ENCODE measurements at places on chromosomes 1 and 21.

- DNase-seq = no peak
Observed at GRCh38 chr1:85027242-85027983, 20.9 kb downstream of the MCOLN3 start.

- peak; percentile 76 for DNase-seq
Observed at GRCh38 chr1:10663678-10664035, 132.8 kb downstream of the CASZ1 start.

DNA sequence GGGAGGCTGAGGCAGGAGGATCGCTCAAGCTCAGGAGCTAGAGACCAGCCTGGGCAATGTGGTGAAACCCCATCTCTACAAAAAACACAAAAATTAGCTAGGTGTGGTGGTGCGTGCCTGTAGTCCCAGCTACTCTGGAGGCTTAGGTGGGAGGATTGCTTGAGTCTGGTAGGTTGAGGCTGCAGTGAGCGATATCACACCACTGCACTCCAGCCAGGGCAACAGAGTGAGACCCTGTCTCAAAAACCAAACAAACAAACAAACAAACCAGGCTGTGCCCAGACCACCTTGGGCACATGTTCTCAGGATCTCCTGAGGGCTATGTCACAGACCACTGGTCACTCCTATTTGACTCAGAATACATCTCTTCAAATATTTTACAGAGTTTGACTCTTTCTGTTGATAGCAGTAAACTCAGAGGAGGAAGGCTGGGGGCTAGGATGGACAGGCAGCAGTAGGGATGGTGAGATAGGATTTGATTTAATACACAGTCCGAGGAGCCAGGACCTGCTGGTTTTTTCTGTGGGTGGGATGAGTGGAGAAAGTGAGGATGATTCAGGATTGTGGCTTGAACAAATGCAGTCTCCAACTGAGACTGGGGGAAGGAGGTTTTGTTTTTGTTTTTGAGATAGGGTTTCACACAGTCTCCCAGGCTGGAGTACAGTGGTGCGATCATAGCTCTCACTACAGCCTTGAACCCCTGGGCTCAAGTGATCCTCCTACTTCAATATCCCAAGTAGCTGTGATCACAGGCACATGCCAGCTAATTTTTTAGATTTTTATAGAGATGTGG is 46.5 kb downstream of the OLFML3 start:
- peak; percentile 16 for DNase-seq

GRCh38 chr1:161066694-161067093 is 3.0 kb downstream of the ARHGAP30 start:
- no peak for DNase-seq

DNA sequence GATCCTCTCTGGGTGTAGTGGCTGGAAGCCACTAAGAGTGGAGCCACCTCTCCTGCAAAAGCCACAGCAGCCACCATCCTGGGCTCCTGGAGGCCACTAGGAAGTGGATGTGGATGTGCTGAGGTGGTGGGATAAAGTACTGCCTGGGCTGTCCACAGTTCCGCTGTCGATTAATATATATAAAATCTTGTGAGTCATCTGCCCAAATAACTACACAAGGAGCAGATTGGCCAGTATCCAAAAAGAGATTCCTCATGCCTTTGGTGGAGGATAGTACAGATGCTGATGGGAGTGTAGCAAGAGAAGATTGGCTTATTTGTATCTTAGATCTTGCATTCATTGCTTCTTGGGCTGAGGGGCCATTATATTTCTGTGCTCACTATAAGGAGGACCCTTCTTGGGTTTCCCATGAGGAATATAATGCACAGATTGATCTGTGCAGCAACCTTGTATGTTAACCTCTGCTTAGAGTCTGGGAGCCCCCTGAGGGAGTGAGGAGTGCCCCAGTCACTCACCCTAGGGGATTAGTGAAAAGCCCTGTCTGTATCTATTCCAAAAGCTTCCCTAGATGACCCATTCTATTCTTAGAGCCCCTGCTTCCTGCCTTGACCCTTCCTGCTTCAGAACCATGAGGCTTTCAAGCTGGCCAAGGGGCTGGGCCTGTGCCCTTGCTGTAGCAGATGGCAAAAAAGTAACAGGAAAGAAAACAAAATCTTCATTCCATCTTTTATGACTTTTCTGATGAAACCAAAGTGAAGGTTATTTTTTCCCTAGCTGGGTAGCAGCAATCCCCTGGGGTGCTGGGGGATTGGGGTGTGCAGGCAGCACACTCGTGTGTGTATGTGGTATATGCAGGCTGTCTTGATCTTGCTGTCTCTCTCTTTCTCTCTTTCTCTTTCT is 31.7 kb downstream of the RCSD1 start:
- peak; percentile 40 for DNase-seq

- DNase-seq = no peak
Observed at GRCh38 chr1:99326215-99326949, 62.1 kb downstream of the PLPPR4 start.

DNA sequence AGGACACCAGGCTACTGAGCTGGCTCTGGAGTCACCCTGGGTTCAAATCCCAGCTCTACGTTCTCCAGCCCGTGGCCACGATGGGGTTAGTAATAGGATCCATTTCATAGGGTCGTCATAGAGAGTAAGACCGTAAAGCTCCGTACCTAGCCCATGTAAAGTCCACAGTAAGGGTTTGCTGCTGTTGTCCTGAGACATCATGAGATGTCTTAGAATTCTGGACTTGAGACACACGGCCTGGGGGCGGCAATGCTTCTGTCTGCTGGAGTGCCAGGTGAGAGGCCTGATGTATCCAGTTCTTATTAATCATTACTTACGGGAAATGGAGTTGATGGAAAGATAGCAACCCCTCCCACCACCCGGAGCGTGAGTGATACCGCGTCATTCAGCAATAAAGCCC is 3.6 kb downstream of the TCP10L start:
- no peak for DNase-seq

- DNase-seq = peak; percentile 53
Observed at GRCh38 chr1:210527091-210527490, 198.4 kb downstream of the HHAT start.

DNA sequence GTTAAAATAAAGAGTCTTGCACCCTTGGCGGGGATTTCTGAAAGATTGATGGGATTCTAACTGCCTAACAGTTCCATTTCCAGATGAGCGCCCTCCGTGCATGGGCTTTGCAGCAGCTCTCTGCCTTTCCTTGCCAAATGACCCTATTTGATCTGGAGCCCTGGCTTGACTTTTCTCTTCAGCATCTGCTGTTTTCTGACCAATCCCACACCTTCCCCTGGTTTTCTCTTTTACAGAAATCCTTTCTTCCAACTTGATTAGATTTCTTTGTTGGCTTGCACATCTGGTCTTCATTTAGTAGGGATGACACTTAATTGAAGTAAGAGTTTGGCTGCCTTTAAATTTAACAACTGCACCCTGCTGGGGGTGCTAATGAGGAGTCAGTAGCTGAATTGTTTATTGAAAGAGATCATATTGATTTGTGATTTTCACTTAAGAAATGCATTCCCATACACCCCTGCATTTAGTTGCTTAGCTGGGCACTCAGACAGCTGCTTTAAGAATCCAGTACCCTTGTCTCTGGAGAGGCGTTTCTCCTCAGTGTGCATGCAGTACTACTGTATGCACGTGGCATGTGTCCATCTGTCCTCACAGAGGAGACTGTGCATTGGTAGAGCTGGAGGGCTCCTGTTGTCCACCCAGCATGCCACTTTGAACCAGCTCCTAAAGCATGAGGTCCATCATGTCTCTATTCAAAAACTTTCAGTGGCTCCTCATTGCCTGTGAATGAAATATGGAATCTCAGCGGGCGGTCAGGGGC is 99.7 kb downstream of the NOS1AP start:
- no peak for DNase-seq

DNA sequence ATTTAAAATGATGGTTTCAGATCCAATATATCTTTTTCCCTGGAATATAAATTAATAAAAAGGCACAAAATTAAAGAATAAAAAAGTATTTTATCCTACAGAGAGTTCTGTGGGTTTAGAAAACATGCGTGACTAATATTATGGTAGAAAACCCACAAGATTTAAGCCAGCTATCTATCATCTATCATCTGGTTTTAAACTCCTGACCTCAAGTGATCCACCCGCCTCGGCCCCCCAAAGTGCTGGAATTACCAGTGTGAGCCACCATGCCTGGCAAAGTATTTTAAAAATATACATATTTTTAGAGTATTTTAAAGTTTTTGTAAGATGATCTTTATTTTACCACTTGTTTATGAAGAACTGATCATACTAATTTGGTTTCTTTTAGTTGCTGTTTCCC is 79.5 kb downstream of the NRIP1 start:
- DNase-seq = no peak

- DNase-seq = peak; percentile 95
Observed at GRCh38 chr1:23865543-23865930, 2.6 kb downstream of the FUCA1 start.

- DNase-seq = peak; percentile 92
Observed at GRCh38 chr1:169999331-169999741, 75.2 kb downstream of the KIFAP3 start.

DNA sequence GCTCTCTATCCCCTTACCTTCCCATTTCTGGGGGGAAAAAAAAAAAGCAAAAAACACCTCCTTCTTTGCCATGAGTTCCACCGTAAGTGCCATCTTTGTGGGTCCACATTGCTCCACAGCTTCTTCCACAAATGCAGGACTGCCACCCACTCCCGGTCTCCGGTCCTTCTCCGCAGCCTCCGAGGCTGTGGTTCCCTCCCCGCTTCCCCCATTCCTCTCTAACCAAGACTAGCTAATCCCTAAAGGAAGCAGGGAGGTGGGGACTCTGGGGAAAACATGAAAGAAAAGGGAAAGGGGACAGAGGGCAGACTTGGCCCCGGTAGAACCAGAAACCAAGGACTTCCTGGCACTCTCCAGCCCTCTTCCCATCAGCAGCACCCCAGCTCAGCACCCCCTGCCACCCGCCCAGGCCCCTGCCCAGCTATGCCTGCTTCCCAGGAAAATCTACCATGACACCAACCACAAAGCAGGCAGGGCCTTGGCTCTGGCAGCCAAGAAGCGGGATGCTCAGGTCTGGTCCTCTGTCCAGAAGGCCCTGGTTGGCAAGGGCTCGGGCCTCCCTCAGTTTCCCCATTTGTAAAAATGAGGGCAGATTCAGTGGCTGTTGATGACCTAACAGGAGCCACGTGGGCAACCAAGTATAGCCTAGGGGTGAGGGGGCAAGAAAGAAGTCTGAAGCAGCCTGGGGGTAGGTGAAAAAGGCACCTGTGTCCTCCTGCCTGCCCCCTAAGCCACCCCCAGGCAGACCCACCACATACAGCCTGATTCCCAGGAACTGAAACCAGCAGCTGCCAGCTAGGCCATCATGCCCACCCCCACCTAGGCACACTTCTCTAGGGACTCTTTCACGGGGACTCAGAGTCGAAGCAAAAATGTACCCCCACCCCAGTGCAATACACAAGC is 2.5 kb downstream of the EPHA2 start:
- peak; percentile 58 for DNase-seq

GRCh38 chr21:35606146-35606545 is 454.2 kb downstream of the SETD4 start:
- DNase-seq = no peak

GRCh38 chr1:155970531-155971167 is 7.7 kb downstream of the ARHGEF2 start:
- peak; percentile 73 for DNase-seq

DNA sequence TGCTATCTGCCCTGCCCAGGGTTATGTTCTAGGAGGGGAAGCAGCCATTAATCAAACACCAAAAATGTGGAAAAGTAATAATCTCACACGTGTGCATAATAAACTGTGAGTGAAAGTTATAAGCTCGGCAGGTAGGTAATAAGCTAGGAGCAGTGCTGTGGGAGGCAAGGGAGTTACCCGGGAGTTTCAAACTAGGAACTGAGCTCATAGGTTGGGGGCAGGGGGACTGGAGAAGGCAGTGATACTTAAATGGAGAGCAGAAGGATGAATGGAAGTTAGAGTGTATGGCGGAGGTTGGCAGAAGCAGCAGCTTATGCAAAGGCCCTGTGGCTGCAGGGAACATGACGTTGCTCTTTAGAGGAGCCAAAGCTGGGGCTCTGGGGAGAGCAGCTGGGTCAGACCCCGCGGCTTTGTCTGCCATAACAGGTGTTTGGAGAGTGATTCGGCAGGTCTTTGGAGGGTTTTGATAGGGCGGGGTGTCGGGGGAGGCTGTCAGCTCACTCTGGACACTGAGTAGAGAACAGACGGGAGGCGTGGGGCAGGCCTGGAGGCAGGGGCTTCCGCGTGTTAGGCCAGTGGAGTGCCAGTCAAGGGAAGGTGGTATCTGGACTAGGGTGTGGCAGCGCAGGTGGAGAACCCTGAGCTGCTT is 20.0 kb downstream of the PTPRF start:
- DNase-seq = no peak

DNA sequence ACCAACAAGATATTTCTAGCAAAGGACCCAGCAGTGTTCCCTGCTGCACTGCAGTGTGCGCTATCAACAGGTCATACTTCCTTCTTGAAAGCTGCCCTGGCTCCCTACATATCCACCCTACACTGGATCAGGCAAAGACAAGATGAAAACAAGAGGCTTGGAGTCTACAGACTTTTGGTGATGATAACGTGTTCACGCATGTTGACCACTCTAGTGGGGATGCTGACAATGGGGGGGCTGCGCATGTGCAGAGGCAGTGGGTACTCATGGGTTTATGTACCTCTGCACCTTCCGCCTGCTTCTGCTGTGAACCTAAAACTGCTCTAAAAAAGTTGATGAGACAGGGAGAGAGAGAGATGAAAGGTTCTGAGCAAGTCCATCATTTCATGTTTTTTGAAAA is 5.5 kb downstream of the ENO1 start:
- no peak for DNase-seq

DNA sequence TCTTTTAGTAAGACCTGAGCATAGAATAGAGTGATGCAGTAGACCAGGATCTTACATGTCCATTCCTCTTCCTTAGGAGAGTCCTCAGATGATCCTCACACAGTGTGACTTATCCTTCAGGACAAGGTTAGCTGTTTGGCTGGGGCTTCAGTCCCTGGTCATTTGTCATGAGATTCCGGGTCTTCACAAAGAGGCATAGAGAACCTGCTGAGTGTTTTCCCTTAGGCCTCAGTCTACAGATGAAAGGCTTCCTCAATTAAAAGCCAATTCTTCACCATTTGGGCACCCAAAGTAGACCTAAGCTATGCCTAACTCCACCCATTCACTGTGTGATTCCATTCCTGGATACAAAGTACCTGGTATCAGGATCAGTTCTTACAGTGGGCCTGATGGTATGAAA is 329.8 kb upstream of the RUNX1 start:
- no peak for DNase-seq

DNA sequence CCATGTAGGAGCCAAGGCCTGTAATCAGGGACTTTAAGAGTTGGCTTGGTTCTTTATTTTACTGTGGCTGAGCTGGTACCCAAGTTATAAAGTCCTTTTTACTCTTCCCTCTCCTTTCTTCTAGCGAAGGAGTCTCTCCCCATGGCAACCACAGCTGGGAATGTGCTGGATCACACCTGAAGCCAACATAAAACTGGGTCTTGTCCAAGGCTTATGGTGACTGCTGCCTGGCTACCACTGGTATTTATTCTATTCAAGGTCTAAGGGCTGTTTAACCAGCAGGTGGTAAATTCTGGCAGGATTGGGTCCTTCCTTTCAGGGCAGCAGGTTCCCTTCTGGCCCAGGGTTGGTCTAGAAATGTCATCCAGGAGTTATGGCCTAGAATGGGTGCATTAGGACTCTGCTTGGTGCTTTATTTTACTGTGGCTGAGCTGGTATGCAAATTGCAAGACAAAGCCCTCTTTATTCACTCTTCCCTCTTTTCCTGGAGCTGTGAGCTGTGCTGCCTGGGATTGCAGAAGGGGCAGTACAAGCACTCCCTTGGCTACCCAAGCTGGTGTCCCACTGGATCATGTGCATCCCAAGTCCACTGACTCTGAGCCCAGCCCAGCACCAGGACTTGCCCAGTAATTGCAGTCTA is 26.6 kb downstream of the SLC22A15 start:
- no peak for DNase-seq

GRCh38 chr1:42825036-42825851 is 8.0 kb upstream of the SVBP start:
- no peak for DNase-seq
